ENCODE measurements at places on chromosomes 5 and 9.

- DNase-seq: no peak
Measured at GRCh38 chr9:114153761-114154599, 1.4 kb upstream of the COL27A1 start.

- DNase-seq: no peak
Measured at GRCh38 chr5:105903069-105903468, 1767.7 kb downstream of the EFNA5 start.

- DNase-seq: peak; percentile 28
Measured at GRCh38 chr5:17190242-17190778, 27.1 kb upstream of the BASP1 start.

DNA sequence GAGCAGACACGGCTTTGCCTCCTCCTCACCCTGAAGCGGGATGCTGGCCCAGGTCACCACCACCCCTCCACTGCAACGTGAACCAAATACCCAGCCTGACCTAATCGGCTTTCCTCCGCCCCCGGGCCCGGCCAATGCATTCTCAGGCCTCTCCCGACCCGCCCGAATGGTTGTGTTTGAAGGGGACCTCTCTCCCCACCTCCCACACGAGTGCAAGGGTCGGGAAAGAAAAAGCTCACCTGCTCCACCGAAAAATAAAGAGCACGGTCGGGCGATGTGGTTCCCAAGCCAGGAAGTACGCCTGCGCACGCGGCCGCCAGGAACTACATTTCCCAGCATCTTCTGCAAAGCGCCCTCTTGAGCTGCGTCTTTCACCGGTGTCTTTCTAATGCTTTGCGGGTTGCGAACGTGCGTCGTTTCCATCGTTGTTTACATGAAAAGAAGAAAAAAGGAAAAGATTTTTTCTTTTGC lies at the start of gene ZNF883:
ZNF883 (minus strand) TSS at position 282 of the 471 bp plus-strand sequence.
- peak; percentile 41 for DNase-seq

DNA sequence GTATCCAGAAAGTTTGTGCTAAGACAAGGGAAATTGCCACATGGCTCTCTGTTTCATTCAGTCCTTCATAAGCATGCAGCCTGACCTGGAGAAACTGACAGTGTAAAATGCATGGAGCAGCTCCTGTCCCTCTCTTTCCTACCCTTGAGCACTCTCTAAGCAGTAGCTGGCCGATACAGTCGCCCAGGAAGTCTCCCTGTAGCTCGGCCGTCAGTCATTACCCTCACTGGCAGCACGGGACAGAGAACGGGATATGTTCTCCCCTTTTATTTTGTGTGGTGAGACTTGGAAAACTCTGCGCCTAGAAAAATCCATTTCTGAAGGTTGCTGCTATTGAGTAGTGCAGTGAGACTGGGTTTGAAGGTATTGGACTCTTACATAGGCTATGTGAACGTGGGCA lies 56.8 kb upstream of the KCNMB1 start:
- DNase-seq: no peak

DNA sequence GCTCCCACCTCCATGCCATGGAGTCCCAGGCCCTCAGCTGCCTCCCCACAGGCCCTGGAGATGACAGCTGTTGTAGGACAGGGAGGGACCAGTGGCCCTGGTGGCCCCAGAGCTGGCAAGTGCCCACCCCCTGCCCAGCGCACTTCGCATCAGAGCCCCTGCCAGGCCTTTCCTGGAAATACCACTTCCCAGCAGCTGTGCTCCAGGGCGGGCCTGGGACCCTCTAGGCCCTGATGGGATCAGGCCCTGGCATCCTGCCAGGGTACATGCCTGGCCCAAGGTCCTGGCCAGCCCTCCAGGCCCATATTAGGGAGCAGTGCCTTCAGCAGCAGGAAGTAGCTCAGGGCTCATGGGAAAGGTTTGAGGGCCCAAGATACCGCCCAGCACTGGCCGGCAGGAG lies 2.5 kb downstream of the KCNT1 start:
- no peak for DNase-seq

DNA sequence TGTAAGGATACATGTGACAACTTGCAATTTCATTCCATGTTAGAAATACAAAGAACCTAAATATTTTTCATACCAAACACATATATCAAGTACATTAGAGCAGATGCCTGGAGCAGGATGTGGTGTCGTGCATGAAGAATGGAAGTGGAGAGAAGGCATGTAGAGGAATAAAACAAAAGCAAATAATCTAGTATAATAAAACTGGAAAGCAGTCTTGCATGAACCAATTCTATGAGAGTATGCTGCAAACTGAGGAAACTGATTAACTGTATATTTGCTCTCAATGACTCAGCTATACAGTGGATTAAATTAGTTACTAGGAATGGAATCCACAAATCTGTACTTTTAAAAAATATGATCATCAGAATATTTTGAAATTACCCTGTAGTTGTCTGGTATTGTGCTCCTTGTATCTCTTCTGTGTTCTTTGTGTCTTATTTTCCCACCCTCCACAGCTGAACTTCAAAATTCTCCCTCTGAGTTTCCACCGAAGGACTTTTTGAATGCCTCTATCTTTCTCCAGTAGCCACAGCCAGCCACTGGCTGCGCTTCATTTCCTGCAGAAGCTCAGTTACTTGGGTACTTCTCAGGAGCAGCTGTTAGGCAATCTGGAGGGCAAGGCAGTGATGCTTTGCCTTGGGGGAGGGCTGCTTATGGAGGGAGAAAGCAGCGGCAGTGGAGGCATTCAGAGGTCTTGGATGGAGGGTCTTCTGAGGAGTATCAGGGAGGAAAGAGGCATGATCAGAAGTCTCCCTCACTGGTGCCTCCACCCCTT lies 608.0 kb downstream of the BRINP1 start:
- DNase-seq: no peak

DNA sequence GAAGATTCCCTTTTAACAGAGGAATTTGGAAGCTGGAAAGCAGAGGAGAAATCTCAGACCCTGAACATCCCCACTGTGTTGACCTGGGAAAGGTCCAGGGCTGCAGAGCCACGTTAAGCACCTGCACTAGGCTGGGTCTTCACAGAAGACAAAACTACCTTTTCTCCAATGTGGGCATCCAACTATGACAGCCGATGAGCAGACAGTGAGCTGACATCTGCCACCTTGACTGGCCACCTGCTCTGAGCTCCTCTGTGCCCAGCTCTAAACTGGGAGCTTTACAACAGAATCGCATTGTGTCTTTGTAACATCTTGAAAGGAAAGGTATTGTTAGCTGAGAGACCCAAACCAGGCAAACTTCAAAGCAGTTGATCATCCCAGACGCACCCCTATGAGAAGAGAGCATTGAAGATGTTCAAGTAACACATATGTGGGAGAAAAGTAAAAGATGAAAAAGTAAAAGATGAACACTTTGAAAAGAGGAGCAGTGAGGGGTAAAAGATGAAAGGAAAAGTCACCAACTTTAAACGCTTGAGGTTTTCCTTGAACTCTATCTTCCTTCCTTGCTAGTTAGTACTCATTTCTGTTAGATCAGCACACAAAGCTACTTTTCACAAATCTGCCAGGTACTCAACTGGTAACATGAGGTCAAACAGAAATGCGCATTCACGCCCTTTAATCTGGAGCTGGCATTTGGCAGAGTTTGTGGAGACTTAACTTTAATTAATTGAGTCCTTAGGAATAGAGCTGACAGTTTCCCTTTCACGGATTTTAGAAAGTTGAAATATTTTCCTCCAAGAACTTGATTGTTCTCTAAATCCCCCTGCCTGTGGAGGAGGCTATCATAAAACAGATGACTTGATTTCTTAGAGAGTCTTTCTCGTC lies 53.2 kb upstream of the CTXN3 start:
- no peak for DNase-seq

- DNase-seq: no peak
Measured at GRCh38 chr5:81717860-81718259, 33.0 kb downstream of the SSBP2 start.

GRCh38 chr5:172002840-172003512 lies 3.5 kb downstream of the FBXW11 start:
- DNase-seq: no peak

DNA sequence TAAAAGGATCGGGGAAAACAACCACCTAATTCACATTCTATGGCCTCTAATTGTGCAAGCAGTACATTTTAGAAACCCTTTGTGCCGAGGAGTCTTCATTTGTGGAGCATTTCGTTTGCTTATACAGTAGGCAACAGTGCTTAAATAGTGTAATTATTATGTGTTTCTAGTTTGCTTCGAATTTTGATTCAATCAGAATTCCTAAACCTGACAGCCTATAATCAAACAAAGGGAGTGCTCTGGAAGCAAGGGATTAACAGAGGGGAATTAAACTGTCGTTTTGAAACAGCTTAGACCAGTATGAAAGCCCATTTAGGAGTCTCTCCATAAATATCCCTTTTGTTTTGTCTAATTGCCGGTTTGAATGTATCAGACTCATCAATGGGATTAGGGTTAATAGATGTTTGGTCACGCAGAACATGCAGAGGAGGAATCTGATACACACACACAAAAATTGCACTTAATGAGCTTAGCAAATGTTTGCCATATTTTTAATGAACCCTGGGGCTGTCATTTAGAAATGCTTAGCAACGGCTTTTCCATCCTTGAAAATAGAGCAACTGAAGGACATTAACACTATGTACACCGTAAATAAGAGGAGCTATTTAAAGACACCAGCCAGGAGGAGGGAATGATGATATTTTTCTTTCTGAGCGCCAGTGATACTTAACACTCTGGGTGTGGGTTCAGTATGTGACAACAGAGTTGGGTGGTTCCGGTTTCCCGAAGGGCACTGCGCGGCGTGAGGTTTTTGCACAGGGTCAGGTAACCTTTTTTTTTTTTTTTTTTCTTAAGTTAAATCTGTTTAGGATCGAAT lies 404.7 kb downstream of the TLE4 start:
- DNase-seq: no peak

Data from hippocampal formation (tissue), 2 donors.